Left renal cortex interstitium (tissue), 4 donors: ENCODE measurements at places on chromosomes 6 and 20. TPM values are rescaled to one million over a fixed set of nuclear protein-coding genes. Genes with fewer than 3 reads are reported as not detected.

The PSMA7 gene
- 195 TPM for polyA plus RNA-seq

The SOD2 gene
- polyA plus RNA-seq, result 117 TPM

The BEND6 gene
- polyA plus RNA-seq, result 7.1 TPM

The LY6G6C gene
- polyA plus RNA-seq, result 1.4 TPM

The NOX3 gene
- polyA plus RNA-seq, result 3.1 TPM

DNA sequence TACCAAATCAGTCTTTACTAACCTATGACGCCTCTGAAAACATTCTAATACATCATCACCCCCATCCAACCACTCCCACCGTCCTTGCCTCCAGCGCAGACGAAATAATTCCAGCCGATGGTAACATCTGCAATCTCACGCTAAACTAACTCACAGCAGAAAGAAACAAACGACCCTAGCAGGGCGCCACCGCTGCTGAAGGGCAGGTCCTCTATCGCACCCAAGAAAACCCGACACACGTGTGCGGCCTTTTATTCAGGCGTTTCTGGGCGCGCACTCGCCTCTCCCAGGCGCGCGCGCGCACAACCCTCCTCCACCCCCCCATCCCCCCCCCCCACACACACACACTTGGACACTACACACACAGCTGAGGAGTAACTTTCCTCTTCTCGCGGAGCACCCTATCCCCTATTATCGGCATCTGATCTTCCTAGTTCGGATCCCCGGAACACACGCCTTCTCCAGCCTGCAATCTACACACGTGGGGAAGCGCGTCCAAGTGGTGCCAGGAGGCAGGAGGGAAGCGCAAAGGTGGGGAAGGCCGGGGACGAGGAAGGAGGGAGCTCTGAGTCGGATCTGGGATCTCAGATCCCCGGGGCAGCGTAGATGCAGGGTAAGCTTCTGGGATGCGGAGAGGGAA is 1.4 kb downstream of the GFOD1 start:
- DNase-seq, result no peak

- no peak for DNase-seq
Observed at GRCh38 chr6:75755704-75756103, 6.7 kb downstream of the MYO6 start.

DNA sequence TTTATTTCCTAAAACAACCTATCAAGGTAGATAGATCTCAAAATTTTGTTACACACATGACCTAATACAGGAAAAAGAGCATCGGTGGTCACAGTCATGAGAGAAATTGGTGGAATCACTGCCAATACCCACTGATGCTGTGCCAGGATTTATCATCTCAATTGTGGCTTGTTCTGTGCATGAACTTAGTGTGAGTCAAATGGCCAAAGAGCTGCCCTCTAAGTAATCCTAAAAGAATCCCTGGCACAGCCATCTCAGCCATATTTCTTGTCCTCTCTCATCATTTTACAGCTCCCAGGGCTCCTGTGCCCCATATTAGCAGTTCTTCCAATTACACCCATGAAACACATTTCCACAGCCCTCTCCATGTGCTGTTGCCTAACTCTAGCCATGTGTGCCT is 6.1 kb downstream of the GSTA5 start:
- no peak for DNase-seq

DNA sequence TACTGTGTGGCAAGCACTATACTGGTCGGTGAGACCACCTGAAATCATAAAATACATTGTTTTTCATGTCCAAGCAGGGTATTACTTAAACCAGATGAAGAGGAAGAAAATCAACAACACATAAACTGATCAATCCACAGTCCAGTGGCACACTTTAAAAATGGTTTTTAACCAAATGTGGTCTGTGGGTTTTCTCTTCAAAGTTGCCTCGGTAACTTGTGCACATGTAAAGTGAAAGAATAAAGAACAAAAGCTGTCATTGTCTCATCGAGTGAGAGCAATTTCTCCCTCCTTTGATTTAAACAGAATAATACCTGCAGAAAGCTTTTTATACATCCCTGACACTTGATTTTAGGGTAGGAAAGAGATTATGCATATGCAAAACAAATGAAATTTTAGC is 3.7 kb downstream of the FLRT3 start:
- peak; percentile 18 for DNase-seq

GRCh38 chr20:57034001-57034400 is 232.4 kb downstream of the BMP7 start:
- DNase-seq, result no peak
